Cortex of kidney (tissue), 1 donor: ENCODE measurements at places on chromosomes 4 and X.

- DNase-seq = no peak
Observed at GRCh38 chr4:119797238-119797894, 168.8 kb upstream of the PDE5A start.

GRCh38 chr4:15738877-15739276, 36.0 kb downstream of the BST1 start:
- no peak for DNase-seq

- DNase-seq = no peak
Observed at GRCh38 chr4:86497980-86498862, 95.9 kb upstream of the PTPN13 start.

- no peak for DNase-seq
Observed at GRCh38 chr4:120927801-120928409, 5.4 kb upstream of the PRDM5 start.

GRCh38 chrX:149274516-149275105, 230.5 kb downstream of the IDS start:
- no peak for DNase-seq

DNA sequence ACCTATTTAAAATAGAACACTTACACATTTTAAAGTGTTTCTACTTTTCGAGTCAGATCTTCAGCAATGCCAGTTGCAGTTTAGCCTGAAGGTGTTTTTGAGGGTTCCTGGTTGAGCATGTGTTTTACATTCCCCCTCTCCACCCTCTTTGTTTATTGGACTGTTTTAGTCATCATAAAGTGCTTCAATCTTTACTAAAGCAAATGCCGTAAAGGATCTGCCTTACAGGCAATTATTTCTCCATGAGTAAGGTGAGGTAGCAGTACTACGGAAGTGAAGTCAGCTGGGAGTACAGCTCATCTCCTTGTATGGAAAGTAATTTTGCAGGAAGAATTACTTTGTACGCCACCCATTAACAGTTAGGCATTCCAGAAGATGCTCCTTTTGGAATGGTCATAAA, 36.9 kb downstream of the PDLIM5 start:
- no peak for DNase-seq

DNA sequence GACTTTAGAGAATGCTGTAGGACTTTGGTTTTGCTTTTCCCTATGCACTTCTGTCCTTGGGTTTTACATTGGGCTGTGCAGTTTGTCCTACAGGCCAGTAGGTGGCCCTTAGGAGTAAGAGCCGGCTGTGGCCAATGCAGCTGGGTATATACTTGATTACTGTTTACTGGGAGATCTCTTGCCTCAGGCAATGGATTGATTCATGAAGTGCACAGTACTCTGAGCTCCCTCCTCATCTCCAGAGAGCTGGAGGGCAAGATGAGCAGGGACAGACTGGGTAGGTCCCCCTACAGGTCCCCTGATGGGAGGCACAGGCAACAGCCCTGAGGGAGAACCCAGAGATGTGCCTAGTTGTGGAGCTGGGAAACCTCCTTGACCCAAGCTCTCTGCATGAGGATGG, 103.8 kb upstream of the QRFPR start:
- DNase-seq = no peak

DNA sequence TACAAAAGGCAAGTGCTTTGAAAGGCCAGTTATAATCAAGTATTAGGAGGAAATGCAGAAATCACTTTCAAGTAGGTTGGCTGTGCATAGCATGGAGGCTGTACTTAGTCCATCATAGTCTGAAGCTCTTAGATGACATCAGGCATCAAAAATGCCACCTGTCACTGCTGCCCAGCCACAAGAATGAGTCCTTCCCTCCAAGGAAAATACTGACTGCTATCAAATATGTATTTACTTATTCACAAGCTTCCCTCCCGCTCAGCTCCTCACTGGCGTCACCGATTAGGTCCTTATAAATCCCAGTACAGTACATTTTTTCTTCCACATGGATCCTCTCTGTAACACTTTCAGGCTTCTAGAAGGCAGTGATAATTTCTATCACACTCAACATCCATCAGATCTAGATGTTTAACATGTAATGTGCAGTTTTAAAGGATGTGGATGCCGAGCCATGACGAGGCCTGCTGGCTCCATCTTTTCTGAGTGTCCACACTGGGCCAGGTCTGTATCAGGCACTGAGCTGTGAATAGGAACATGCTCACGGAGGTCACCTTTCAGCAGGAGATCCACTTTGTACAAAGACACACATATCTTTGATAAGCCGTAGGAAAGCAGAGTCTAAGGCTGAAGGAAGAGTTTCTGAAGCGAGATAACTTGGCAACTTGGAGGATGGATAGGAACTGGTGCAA, 121.9 kb downstream of the PALLD start:
- no peak for DNase-seq

- DNase-seq = no peak
Observed at GRCh38 chr4:1572521-1572920, 111.6 kb downstream of the FAM53A start.

- no peak for DNase-seq
Observed at GRCh38 chr4:146029939-146030710, 91.5 kb upstream of the ZNF827 start.

- DNase-seq = no peak
Observed at GRCh38 chrX:2888309-2888708, 40.8 kb downstream of the ARSD start.
